ENCODE measurements at places on chromosomes 4 and X. TPM values are rescaled to one million over a fixed set of nuclear protein-coding genes. Genes with fewer than 3 reads are reported as not detected.

- DNase-seq = no peak
These were observed 457.9 kb downstream of the GPAT3 start for GRCh38 chr4:83993774-83994173.

- DNase-seq = no peak
These were observed 882 bp upstream of the STIM2 start for GRCh38 chr4:26859762-26860156.

DNA sequence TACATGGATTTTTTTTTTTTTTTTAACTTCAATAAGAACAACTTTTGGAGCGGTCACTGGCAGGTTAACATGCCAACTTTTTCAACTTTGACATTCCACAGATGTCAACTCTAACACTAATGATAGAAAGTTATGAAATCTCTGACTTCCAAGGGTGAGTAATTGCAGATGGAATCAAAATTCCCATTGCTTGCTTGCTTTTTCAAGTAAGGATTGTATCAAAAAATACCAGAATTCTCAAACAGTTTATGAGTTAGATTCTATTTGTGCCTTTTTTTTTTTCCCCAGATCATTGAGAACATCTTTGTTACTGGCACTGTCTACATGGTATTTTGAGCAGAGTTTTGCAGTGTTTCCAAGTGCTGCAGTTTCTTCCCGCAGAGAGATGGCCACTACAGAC, 50.3 kb upstream of the OTUD4 start:
- no peak for DNase-seq

GRCh38 chr4:84474107-84474506, 25.0 kb downstream of the NKX6-1 start:
- DNase-seq = no peak

The HTN1 gene
- polyA plus RNA-seq = 0.08 TPM

The CSN1S1 gene
- not detected for polyA plus RNA-seq

The FAM53A gene
- 2.0 TPM for polyA plus RNA-seq
